Stimulated activated CD4-positive, alpha-beta T cell treated with anti-CD3 and anti-CD28 coated beads, Interleukin-2, amount 100 ng/mL, for 4 hours (primary cell): ENCODE measurements at places on chromosomes 12 and 14.

DNA sequence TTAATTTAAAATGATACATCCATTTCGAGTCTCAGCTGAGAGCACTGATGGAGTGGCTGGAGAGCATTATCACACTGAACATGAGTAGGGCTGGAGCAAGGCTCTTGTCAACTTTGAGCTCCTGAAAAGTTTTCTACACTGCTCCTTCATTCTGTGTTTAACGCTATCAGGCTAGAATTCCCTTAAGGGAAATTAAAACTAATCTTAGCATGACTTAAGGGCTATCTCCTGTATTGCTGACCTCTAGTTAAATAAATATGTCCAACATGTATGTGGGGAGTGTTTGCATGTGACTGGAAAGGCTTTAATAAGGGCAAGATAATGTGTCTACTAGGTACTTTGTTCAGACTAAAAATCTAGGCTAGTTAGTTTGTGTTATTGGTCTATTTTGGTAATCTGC, 116.7 kb upstream of the CAND1 start:
- DNase-seq: no peak

DNA sequence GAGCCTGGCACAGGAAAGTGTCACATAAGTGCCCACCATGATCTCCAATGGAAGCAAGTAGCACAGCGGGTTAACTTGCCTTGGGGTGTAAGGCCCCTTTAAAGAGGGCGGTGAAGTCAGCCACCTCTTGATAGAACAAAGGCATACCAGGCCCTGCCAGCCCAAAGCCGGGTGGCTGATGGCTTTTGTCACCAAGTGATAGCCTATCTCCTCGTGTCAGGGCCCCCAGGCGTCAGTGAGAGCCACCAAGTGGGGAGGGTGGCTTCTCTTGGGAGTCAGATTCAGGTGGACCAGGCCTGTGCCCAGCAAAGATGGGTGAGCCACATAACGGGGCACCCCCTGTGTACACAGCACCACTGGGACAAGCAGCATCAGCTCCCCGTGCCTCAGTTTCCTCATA, 8.3 kb upstream of the MYL2 start:
- DNase-seq: no peak

GRCh38 chr12:131591136-131591535, 119.8 kb upstream of the SFSWAP start:
- DNase-seq: no peak

DNA sequence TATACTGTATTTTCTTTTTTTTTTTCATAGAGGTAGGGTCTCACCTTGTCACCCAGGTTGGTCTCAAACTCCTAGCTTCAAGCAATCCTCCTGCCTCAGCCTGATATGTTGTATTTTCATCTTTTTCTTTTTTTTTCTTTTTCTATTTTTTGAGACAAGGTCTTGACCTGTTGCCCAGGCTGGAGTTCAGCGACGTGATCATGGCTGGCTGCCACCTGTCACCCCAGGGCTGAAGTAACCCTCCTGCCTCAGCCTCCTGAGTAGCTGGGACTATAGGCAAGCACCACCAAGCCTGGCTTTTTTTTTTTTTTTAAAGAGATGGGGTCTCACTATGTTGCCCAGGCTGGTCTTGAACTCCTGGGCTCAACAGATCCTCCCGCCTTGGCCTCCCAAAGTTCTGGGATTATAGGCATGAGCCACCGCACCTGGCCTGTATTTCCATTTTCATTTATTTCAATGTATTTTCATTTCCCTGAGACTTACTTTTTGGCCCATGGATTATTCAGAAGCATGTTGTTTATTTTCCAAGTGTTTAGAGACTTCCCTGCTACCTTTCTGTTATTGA, 16.2 kb upstream of the ARF6 start:
- no peak for DNase-seq

DNA sequence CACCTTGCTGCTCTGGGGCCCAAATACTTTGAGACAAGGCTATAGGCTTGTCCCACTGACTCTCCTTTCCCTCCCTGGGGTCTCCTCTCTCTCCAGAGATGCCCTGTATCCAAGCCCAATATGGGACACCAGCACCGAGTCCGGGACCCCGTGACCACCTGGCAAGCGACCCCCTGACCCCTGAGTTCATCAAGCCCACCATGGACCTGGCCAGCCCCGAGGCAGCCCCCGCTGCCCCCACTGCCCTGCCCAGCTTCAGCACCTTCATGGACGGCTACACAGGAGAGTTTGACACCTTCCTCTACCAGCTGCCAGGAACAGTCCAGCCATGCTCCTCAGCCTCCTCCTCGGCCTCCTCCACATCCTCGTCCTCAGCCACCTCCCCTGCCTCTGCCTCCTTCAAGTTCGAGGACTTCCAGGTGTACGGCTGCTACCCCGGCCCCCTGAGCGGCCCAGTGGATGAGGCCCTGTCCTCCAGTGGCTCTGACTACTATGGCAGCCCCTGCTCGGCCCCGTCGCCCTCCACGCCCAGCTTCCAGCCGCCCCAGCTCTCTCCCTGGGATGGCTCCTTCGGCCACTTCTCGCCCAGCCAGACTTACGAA, 3.1 kb downstream of the NR4A1 start:
- no peak for DNase-seq

GRCh38 chr14:81516986-81517797, 16.5 kb downstream of the SEL1L start:
- DNase-seq: no peak

DNA sequence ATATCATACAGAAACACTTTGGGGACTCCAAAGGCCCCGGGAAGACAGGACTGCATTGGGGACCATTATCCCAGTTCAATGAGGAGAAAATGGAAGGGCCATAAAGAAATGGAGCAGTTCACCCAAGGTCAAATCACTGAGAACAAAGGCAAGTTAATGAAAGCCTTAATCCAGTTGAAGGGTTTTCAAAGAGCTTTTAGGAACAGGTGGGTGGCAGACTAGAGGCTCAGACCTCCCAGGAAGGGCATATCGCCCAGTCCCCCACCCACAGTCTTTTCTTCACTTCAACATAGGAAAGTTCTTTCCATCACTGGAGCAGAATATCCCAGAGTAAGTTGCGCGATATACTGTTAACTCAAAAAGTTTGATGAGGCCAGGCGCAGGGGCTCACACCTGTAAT, 136.1 kb upstream of the CCND2 start:
- no peak for DNase-seq
